GOT3 (cell line): ENCODE measurements at places on chromosomes 5 and 9.

DNA sequence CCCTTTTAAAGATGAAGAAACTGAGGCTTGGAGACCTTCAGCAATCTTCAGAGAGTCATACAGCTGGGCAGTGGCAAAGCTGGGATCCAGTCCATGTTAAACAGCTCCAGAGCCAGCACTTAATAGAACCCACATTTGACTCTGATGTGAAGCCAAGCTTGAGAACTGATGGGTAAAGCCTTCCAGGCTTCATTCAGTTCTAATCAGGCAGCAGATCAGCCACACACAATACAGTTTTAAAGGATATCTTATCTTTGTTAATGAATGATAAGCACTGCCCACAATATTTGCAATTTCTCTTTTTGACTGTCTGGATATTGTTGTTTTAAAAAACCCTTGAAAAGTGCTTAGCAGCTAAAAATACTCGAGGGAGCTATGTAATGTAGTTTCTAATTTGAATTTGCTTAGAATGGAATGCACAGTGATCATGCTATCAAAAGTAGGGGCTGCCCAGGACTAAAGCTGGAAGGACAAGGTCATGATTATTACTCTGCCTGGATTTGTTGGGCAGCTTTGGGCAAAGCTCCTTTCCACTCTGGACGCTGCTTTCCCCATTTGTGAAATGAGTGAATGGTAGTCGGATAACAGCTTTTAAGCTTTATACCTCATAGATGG, 31.3 kb upstream of the HTR4 start:
- no peak for DNase-seq

DNA sequence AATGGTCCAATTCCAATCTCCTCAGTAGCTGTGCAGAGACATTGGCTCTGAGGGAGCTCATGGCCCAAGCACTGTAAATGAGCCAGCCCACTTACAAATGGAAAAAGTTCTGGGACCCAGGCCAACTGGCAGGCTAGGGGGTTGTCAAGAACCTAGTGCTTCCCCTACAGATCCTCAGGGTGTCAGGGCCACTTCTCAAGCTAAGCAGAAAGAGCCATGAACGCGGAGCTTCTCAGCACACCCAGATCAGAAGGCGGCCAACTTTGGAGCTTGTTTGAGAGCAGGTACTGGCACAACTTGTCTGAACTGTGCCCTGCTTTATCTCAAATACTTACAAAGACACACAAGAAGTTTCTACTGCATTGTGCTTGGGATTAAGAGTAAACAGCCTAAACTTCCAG, 17.5 kb downstream of the TLE1 start:
- DNase-seq = no peak

GRCh38 chr5:175617447-175617846, 40.4 kb upstream of the HRH2 start:
- no peak for DNase-seq

DNA sequence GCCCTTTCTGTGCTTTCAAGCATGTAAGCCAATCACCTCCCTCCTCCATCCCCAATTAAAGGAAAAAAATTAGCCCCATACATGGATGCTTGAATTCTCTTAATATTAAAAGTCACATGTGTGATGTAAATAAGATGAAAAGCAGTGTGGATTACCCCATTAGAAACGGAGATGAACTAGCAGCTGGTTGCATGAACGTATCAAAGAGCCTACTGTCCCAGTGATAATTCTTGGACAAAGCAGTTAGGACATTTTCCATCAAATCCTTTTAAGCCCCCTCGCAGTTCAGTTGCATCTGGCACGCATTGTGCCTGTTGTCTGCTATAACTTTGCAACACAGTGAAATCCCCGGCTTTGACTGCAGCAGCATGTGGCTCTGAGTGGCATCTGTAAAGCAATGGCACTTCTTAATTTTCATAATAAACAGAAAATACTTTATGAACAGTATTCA, 285.6 kb downstream of the FBXL7 start:
- DNase-seq = no peak

GRCh38 chr9:36030871-36031270, 5.8 kb upstream of the RECK start:
- DNase-seq = no peak
